ENCODE measurements at places on chromosomes 5 and 9. TPM values are rescaled to one million over a fixed set of nuclear protein-coding genes. Genes with fewer than 3 reads are reported as not detected.

MCC gene
- 20.5 TPM for total RNA-seq

RICTOR gene
- 34.6 TPM for total RNA-seq

ADAM19 gene
- total RNA-seq = 38.5 TPM

STC2 gene
- 34.1 TPM for total RNA-seq

MRPS30 gene
- 56.5 TPM for total RNA-seq

RIGI gene
- total RNA-seq = 6.8 TPM

WNK2 gene
- total RNA-seq = 26.8 TPM

FGF18 gene
- total RNA-seq = 2.1 TPM

DAB2 gene
- total RNA-seq = 121 TPM
